Stimulated activated CD8-positive, alpha-beta memory T cell treated with anti-CD3 and anti-CD28 coated beads, Interleukin-4, amount 100 ng/mL, for 4 hours (primary cell): ENCODE measurements at places on chromosomes 5 and 9.

- no peak for DNase-seq
Measured at GRCh38 chr5:118279540-118280294, 708.6 kb downstream of the DTWD2 start.

GRCh38 chr5:38608874-38609273 is 52.4 kb upstream of the LIFR start:
- no peak for DNase-seq

DNA sequence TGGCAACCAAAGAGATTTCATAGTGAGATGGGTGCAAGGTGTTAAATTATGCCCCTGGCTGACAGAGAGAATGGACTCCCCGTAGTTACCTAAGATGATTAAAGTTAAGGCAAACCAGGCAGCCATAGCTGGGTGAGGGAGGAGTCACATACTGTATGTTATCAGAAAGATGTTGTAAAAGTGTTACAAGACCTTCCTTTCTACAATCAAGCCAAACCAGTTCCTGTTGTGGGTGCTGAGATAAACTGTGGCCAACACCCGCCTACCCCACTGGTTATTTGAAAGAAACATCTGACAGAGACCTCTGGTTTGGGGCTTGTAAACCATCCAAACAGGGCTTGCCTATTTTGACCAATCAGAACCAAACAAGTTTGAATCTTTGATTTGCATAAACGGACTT is 684.7 kb upstream of the NUDT12 start:
- no peak for DNase-seq

- DNase-seq = no peak
Measured at GRCh38 chr9:127574072-127574993, 37.7 kb upstream of the STXBP1 start.

DNA sequence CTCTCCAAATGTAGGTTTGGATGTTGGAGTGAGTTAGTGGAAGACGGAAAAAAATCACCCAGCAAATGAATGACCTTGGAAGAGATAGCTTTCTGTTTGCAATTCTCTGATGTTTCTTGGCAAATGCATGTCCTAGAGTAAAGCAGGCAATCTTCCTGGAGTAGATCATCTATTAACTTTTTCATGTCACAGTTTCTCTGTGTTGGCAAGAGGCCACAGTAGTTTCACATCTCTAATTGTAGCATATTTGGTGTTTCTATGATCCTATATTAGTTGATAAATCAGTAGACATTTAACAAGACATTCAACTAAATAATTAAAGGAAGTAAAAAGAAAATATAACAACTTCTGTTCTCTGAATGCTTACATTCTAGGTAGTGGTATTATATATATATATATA is 138.2 kb upstream of the MINAR2 start:
- DNase-seq = no peak

- no peak for DNase-seq
Measured at GRCh38 chr5:177468685-177469628, 4.5 kb downstream of the DBN1 start.

GRCh38 chr5:58922461-58923171 is 339.7 kb downstream of the RAB3C start:
- no peak for DNase-seq

GRCh38 chr5:15241216-15241821 is 258.7 kb upstream of the FBXL7 start:
- no peak for DNase-seq

- no peak for DNase-seq
Measured at GRCh38 chr9:40927260-40927631, 201.2 kb downstream of the FOXD4L6 start.

DNA sequence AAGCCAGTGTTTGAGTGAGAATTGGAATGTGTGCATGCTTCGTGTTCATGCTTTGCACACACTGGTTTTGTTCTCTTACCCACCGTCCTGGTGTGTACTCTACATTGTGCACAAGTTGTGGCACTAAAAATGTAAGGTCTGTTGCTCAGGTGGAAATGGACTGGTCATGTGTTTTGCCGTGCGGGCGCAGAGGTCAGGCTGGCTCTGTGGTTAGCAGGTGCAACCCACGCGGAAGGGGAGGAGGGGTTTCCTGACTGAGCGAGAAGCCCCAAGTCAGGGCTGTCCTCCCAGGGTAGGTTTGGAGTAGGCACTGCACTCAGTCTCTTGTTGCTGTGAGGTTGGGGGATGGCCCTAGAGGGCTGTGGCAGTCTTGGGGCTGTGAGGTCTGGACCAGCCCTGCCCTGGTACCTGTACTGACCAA is 86.6 kb downstream of the EHMT1 start:
- DNase-seq = peak; percentile 23

DNA sequence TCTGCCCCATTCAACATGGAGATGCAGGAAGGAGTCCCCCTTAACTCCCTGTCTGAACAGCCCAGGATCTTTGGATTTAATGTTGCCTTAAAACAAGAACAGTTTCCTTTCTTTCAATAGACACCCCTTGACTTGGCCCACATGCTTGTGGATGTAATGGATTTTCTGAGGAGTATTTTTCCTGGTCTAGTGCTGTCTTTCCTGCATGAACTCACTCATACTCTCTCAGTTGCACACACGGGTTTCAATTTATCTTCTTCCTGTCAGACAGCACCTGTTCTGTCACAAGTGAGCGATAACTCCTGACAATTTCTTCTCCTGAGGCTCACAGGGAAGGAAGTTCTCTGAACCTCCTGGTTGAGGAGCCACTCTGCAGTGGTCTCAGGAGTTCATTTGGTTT is 85.1 kb downstream of the ACER2 start:
- no peak for DNase-seq

GRCh38 chr9:116539549-116539948 is 147.6 kb upstream of the TRIM32 start:
- DNase-seq = no peak

DNA sequence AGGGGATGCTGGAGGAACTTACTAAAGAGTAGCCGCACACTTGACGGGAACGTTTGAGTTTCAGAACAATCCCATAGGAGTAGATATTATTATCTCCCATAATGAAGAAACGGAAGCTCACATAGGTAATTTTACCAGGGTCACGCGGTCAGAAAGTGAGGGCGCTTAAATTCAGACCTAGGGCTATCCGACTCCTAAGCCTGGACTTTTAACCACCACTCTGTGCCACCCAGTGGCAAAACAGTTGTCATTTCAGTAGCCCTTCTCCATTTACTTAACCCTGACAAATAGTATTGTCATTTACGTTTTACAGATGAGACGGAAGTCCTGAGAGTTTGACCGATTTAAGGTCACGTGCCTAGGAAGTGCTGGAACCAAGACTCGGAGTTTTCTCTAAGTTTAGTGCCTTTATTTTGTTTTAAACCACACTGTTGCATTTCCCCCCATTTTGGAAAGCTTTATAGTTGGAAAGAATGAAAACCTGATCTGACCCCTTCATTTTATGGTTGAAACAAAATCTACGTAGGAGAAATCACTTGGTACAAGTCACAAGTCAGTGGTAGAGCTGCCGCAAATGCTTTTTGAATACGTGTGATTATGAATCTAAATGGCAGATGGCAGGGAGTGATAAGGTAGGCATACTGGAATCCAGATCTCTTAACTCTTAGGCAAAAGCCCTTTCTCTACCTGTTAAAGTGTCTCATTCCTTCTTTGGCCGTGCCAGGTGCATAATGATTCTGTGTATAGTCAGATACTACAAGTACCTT is 650 bp downstream of the MRRF start:
- no peak for DNase-seq

DNA sequence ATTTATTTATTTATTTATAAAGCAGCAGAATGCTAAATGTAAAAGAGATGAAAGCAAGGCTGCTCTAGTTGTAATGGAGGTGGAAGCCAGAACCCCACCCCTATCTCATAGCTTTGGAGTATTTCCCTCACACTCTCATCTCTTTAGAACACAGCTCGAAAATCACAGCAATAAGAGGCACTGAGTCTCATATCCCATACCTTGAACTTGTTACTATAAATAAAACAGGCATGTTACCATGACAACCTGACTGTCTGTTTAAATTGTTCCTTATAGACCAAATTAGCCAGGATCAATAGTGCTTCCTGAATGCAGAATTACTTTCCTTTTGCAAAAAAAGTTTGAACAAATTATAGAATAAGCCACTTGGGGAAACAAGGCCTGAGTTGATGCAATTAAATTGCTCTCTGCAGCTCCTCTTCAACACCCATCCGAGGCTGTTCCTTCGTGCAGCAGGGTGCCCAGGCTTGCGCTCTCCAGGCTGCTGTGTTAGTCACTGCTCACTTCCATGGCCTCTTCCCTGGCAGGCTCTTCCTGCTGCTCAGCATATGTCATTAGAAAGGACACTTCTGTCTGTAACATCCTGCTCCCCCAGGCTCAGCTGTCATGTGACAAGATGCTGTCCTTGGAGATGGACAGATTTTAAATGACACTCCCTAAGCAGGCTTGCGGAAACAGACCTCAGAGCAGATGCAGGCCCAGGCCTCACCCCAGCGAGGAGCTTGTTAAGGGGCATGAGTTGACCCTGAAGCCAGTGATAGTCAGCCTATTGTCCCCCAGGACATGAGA is 120.2 kb downstream of the CARTPT start:
- no peak for DNase-seq

GRCh38 chr9:134681061-134681661 is 39.6 kb downstream of the COL5A1 start:
- no peak for DNase-seq

GRCh38 chr9:112717661-112718331 is at the start of gene INIP:
TSS of gene INIP (minus strand) at chr9:112718117. CDS start at chr9:112716485, 1,632 bp downstream.
- DNase-seq = peak; percentile 97

GRCh38 chr5:24854850-24855249 is 210.1 kb upstream of the CDH10 start:
- no peak for DNase-seq

- DNase-seq = no peak
Measured at GRCh38 chr5:171629628-171630349, 155.8 kb upstream of the SMIM23 start.

DNA sequence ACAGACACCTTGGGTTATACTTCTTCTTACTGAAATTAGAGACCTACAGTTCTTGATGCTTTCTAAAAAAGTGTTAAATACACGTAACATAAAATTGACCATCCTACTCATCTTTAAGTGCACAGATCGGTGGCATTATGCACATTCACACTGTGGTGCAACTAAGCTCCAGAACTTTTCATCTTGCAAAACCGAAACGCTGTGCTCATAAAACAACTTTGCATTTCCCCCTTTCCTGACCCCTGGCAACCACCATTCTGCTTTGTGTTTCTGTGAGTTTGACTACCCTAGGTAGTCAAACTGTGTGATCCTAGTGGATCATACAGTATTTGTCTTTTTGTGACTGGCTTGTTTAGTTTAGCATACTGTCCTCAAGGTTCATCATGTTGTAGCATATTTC is 3.9 kb downstream of the MVB12B start:
- no peak for DNase-seq

GRCh38 chr9:99690573-99690972 is 131.1 kb upstream of the NR4A3 start:
- DNase-seq = no peak

DNA sequence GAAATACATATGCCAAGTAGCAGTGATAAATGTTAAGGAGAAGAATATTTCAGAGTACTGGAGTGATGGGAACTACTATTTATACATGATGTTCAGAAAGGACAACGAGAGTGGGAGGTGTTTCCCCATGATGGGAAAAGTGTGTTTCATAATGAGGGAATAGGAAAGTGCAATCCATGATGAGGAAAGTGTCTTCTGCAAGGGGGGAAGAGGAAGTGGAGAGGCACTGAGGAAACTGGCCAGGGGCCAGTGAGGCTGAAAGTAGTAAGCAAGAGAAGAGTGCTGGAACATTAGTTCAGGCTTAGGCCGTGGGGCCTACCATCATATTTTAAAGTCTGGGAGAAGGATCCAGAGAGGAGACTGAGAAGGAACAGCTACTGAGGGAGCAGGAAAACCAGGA is 327.2 kb downstream of the SLF1 start:
- DNase-seq = no peak

DNA sequence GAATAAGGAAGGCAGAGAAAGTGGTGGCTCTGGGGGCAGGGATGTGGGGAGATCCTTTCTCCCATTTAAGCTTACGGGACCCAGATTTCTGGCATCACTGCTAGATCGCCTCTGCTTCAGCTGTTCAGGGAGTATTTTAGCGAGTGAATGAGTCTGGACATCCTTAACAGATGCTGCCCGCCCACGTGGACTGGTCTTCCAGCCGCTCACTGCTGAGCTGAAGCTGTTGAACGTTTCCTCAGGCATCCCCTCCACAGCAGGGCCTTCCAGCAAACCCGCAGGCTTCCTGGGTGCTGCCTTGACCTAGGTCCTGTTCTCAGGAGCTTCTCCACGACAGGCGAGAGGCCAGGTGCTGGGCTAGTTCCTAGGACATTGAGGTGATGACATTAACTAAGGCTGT is 144.4 kb upstream of the EFNA5 start:
- DNase-seq = no peak

DNA sequence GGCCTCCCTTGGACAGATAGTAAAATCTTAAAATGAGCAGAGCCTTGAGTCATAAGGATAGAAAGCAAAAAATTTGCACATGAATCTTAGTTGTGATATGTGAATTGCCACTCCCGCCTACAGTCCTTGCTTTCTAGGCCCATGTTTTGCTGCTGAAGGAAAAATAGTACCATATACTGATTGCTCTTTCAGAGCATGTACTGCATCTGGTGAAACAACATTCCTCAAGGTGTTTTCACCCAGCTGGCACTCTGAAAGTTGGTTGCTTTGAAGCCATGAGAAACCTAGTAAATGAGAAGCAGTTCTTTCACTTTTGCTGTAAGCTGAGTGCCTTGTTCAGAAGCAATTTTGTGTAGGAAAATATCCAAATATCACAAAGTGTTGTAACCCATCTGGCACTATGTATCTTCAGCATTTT is 10.3 kb downstream of the CDC37L1 start:
- no peak for DNase-seq

GRCh38 chr5:37657046-37657445 is 182.8 kb downstream of the GDNF start:
- DNase-seq = no peak

- DNase-seq = no peak
Measured at GRCh38 chr5:106423109-106423897, 1247.4 kb downstream of the EFNA5 start.

GRCh38 chr9:135980926-135981630 is 19.9 kb upstream of the UBAC1 start:
- DNase-seq = no peak

DNA sequence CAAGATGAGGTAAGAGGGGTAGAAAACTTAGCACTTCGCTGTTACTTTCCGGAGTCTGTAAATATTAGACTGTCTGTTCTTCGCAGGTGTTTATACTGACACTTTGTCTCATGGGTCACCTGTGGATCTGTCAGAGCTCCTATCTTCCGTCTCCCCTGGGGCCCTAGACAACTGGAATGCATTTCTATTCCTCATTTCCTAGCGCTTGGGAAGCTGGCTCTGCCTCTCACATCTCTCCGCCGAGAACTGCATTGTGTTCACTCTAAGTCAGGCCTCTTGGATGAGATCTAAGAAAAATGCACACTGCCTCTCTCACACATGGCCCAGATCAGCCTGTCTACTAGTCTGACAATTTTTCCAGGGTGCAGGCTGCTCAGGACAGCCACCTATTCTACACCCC is 39.5 kb downstream of the PCA3 start:
- DNase-seq = no peak

DNA sequence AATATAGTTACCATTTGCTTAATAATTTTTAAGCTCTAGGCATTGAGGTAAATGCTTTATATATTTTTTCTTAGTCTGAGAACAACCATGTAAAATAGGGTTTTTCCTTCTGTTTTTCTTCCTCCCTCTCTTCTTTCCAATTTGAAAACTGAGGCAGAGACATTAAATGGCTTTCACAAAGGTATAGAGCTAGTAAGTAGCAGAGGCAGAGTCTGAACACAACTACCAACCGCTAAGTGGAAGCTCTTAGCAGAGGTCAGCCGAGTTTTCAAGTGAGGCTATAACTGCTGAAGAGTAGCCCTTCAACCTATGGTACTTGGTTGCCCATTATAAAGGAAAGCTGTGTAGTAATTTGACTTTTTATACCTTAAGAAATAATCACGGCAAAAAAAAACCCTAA is 187.1 kb downstream of the MEF2C start:
- no peak for DNase-seq
